ENCODE measurements at places on chromosomes 6 and 20.
A peak's percentile ranks its signal among the peaks of the same experiment; 100 is the strongest.

DNA sequence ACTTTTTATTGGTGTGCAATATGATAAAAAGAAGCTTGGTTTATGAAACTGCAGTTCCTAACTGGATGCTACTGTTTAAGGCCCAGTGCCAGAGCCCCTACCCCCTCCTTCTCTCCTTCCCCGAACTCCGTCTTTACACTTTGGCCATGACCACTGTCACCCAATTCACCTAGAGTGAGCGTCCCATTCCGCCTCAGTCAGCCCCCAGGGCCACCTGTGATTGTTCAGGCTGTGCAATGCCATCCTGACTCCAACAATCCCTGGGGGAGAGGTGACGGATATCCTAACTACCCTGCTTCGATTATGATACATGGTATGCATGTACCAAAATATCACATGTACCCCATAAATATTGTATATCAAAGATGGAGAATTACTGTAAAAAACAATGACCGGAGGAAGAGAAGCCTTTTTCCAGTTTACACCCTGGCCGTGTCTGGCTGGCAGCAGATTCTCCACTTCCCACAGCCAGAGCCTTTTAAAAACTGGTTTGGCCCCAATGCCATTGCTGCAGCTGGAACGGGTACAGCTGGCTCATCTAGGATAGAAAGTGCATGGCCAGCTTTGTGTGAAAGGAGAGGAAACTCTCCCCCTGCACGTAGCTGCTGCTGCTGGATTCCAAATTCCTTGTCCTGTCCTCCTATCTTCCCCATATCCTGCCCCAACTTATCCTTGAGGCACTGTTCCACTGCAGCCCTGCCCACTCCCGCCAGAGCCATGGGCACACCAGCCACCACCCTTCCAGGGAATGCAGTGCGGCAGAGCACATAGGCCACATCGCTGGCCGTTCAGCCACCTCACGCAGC is 99.7 kb downstream of the JPH2 start:
- no peak for DNase-seq

- no peak for DNase-seq
These were observed 63.7 kb upstream of the RIMS1 start for GRCh38 chr6:71822625-71823024.

DNA sequence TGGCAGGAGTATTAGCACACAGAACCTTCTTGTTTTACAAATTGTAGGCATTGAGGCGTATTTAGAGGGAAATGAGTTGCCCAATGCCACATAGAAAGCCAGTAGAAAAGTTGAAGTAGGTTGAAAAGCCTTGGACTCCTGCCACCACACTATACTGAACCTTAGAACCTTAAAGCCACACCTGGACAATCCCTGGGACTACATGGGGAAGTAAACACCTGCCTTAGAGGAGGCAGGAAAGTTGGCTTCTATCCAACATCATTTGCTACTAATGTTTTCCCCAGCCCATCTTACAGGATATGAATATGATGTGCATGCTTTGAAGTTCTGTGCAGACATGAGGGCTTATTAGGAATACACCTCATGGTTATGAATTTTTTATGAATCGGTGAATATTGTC is 5.3 kb upstream of the EPPIN start:
- DNase-seq = no peak

- no peak for DNase-seq
These were observed 305.8 kb upstream of the RSPO3 start for GRCh38 chr6:126812651-126813050.

DNA sequence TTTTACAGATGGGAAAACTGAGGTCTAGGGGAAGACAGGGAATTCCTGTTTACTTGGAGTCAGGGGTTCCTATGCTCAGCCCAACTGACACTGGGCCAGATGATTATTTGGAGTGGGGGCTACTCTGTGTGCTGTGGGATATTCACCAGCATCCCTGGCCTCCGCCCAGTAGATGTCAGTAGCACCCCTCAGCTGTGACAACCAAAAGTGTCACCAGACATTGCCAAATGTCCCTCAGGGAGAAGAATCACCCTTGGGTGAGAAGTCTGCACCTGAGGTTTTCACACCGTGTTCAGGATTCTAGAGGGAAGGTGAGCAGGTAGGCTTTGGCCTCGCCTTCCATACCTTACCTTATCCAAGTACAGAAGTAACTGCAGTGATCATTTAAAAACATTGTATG is 27.6 kb downstream of the CDH26 start:
- no peak for DNase-seq

- DNase-seq = no peak
These were observed 6.9 kb downstream of the PSMG4 start for GRCh38 chr6:3265671-3266070.

DNA sequence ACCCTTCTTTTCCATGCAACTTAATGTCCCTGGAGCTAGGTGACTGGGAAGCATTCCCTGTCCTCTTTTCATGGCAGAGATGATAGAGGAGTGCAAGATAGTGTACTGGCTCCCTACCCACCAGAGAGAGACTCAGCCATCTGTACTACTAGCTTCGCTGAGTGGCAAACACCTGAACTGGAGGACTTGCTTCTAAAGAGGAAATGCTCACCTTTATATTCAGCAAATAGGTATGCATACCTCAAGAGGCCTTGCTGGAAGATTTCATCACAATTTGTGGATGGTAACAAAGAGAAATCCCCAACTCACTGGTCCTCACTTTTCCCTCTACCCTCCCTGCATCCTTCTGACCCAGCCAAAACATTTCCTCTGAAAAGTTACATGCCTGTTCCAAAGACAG is 124.1 kb downstream of the FOXA2 start:
- DNase-seq = no peak

GRCh38 chr6:158758451-158758860 is 60.7 kb downstream of the EZR start:
- DNase-seq = no peak

DNA sequence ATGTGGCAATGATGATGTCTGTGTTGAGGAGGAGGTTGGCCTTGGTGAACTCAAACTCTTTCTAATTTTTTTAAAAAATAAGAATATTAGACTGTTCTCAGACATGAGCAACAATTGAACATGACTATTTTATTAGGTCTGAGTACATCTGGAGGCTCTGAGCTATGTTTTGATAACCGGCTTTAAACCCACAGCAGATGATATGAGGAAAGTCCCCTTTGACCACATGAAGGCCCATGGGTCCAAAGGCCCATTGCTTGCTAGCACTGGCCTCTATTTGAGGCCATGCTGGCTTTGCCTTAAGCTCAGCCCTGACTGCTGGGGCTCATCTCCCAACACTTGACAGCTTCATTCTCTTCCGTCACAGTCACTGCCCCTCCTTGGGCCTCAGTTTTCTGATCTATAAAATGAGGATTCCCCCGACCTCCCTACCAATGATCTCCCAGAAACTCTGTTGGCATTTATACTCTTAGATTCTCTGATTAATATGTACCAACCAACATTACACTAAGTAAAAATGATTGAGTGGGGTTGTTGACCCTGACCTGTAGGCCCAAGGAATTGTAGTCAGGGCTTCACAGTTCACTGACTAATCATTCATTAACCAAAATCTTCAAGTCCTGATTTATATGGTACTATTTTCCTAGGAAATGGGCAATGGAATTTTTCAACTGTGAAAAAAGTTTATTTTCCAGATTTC is 23.9 kb upstream of the TINAG start:
- DNase-seq = no peak

GRCh38 chr6:143140767-143141166 is 80.1 kb downstream of the AIG1 start:
- DNase-seq = no peak

GRCh38 chr6:137659871-137660270 is 165.7 kb upstream of the OLIG3 start:
- no peak for DNase-seq

- no peak for DNase-seq
These were observed 891.3 kb downstream of the EYS start for GRCh38 chr6:64815718-64816117.

- DNase-seq = no peak
These were observed 2.3 kb downstream of the BMP6 start for GRCh38 chr6:7727946-7728854.

- DNase-seq = no peak
These were observed 264.2 kb downstream of the THBS2 start for GRCh38 chr6:168989421-168989820.

DNA sequence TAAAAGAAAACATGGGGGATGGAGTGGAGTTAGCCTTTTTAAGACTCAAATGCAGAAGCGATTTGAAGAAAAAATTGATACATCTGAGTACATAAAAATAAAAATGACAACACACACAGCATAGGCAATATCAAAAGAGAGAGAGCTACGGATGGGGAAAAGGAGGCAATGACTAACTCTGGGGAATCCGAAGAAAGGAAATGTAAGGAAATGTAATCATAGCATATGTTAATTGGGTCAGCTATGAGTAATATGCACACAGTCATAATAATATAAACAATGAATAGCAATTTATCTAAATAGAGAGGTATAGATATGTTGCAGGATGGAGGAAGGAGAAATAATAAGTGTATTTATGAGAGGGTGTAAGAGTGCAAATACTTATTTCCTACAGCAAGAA is 83.4 kb downstream of the NOL4L start:
- no peak for DNase-seq

DNA sequence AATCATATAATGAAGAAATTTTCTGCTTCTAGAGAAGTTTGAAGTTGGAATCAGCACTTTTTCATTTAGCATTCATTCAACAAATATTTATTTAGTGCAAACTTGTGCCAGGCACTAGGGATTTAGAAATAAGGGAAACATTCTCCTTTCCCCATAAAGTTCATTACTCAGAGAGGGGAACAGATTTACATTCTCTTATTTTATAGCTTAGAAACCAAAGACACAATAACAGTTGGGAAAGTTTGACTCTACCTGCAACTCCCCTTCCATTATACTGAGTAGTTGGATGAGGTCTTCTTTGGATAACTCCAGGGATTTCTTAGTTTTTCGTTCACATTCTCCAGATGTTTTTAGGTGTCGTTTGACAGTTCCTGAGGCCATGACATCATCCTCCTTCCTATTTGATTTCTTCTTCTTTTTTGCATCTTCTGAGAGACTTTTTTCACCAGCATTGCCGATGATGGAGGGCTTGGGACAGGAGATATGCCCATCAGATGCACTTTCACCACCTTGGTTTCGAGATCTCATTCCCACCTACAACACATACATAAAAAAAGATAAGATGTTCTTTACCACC is 79.1 kb downstream of the FILIP1 start:
- DNase-seq = no peak

DNA sequence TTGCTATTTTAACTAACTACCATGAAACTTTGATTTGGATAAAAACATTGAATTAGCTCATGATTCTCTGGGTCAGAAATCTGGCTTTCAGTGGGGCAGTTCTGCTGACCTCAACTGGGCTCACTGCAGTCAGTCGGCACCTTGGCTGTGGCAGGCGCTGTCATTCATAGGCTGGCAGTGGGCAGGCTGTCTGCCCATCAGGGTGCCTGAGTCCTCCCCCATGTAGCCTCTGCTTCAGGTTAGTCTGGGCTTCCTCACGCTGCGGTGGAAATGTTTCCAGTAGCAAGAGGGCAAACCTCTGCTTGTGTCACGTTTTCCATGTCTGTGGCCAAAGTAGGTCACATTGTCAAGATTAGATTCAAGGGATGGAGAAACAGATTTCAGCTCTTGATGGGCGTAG is 251.0 kb upstream of the TCF21 start:
- no peak for DNase-seq

- DNase-seq = no peak
These were observed 32.8 kb upstream of the ZNFX1 start for GRCh38 chr20:49310705-49311104.

DNA sequence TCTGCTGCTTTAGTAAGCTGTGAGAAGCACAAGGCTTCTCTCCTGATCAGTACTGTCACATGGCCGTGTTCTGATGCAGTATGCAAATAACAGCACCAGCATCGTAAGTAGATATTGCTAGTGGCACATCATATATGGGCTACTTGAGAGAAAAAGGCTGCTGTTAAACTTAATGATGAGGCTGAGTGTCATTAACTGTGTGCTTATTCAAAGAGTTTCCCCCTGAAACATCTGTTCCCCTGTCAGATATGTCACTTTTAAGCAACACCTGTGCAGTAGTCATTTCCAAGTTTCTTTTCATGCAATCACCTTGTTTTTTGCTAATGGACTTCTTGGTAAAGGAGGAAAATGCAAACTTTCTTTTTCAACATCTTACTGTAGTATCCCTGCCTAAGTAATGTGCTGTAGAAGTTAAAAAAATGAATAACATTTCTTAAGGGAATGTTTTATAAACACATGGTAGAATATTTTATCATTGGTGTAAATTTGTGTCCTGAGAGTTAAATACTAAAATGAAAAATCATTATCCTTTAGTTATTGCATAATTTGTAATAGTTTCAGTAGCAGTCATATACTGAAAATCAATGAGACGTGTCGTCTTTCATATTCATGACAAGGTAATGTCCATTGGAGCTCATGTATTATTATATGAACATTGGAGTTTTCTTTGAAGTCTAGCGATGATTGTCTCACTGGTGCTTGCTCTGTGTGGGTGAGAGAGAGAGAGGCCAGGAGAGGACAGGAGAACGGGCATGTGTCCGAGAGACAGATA is 366.3 kb downstream of the CDKAL1 start:
- no peak for DNase-seq

DNA sequence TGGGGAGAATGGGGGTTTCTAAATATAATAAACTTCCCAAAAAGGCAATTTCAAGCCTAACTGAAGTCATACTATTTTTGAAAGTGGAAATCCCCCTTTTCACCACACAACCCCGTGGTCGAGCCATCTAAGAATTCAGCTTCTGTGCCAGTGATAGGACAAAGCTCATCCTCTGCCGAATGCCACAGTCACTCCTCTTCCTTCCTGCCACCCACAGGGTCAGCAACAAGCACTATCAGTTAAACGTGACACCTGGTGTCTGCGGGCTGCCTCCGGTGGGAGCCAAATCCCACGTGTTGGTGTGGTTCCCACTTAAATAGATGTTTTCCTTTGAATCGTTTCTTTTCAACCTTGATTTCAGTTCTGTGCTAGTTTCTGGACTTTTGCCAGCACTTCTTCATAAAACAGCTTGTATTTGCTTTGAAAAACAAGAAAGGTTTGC is 60.7 kb downstream of the TNFAIP3 start:
- DNase-seq = peak; percentile 75

DNA sequence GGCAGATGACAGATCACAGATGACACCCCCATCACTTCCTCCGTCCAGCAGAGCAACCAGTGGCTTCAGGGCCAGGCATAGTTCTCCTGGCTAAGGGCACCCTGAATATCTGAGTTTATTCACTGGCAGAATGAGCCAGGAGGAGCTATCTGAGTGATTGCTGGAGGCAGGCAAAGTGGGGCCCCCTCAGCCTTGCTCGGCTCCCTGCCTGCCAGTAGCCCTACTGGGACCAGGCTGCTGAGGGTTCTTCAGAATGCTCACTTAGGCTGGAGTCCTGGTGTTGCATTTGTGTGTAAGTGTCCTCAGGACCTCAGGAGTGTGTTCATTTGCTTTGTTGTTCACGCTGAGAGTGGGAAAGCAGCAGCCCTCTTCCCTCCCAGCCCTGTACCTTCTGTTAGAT is 31.2 kb downstream of the CHMP4B start:
- no peak for DNase-seq

All from activated CD4-positive, alpha-beta T cell treated with anti-CD3 and anti-CD28 coated beads, Interleukin-2, amount 50 U/mL, for 4 hours (primary cell).